Epithelial cell of esophagus (primary cell): ENCODE measurements at places on chromosomes 16 and 17.

GRCh38 chr17:72774236-72774635, 318.3 kb downstream of the SLC39A11 start:
- no peak for DNase-seq

- no peak for DNase-seq
Measured at GRCh38 chr17:58398574-58399266, 18.6 kb downstream of the RNF43 start.

- DNase-seq = peak; percentile 84
Measured at GRCh38 chr16:62853887-62854286, 817.6 kb upstream of the CDH8 start.

DNA sequence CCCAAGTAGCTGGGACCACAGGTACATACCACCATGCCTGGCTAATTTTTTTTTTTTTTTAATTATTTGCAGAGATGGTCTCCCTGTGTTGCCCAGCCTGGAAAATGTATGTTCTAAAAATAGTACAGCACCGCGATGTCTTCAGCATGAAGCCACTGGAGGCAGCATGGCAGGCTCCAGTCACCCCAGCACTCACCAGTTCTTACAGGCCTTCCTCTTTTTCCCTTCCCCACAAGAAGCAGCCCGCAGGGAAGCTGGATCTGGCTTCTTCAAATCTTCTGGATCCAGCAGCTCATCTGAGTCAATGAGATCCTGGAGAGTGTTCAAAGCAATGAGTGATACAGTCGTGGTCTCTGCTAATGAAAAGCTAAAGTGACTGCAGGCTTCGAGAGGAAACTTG, 16.2 kb downstream of the CIAPIN1 start:
- no peak for DNase-seq

DNA sequence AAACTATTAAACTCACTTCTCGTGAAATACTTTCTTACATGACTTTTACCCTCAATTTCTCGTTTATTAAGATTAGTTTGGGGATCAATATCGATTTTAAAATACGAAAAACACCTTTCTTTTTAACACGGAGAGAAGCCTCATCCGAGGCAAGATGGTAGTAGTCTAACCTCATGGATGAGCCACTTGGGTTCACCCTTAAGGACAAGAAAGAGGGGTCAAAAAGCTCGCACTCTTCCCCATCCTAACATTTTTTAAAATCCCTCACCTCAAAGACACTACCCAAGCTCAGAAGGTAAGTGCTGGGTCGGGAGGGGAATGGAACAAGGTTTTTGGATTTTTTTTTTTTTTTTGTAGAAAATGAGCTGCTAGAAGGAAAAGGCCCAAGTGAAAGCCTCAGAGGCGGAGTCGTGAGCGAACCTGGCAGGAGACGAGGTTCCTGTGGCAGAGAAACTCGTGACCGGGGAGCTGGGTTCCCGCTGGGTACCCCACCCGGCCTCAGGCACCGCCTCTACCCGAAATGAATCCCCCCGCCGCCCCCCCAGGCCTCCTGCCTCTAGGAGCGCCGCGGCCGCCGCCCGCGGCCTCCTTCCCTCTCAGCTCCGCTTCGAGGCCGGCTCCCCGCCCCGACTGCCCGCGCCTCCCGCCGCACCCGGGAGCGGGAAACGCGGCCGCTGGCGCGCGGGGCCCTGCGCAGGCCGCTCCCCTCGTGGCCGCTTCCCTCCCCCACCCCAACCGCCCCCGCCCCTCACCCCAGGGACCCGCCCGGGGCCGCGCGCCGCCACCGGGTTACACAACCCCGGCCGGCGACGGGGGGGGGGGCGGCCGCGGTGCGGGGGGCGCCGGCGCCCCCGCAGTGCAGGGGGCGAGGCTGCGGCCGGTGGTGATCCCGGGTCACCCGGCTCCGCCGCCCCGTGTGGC, 1.6 kb downstream of the NUFIP2 start:
- peak; percentile 33 for DNase-seq

DNA sequence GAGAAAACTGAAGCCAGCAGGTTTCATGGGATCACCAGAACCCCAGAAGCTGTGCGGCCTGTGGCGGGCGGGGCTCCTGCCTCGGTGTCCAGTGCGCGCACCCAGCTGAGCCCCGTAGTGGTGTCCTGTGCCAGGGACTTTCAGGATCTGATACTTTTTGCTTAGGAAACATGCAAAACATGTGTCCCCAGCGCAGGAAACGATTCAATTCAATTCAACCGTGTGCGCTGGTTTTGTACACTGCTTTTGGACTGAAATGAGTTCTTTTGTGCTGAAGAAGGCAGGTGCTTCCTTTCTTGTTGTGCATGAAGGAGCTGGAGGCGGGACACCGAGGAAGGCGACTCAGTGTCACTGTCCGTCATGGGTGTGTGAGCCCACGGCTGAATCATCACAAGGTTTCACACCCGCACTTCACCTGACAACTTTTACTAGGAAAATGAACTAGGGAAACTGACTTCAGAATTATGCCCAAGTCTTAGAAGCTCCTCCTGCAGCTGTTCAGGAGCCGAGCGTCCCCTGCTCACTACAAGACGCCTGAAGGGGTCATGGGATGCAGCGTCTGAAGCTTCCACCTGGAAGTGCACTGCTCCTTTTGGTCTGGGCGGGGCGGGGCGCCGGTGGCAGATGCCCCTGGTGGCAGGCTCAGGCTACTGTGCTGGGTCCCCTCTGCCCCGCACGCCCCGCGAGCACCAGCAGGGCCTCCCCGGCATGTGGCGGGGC, 31.4 kb upstream of the ZNF750 start:
- peak; percentile 72 for DNase-seq

GRCh38 chr16:19329932-19330331, 44.4 kb downstream of the CLEC19A start:
- DNase-seq = peak; percentile 34

DNA sequence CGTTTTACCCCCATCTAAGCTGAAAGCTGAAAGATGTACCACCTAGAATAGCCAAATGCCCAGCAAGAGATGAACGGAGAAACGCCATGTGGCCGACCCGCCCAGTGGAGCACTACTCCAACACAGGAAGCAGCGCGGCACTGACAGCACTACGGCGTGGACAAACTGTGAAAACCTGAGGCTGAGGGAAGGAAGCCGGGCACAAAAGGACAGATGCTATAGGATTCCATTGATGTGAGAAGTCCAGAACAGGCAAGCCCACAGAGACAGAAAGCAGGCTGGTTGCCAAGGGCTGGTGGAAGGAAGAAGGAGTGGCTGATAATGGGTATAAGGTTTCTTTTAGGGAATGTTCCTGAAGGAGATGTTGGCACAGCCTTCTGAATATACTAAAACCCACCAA, 29.4 kb upstream of the SLC38A8 start:
- peak; percentile 74 for DNase-seq

DNA sequence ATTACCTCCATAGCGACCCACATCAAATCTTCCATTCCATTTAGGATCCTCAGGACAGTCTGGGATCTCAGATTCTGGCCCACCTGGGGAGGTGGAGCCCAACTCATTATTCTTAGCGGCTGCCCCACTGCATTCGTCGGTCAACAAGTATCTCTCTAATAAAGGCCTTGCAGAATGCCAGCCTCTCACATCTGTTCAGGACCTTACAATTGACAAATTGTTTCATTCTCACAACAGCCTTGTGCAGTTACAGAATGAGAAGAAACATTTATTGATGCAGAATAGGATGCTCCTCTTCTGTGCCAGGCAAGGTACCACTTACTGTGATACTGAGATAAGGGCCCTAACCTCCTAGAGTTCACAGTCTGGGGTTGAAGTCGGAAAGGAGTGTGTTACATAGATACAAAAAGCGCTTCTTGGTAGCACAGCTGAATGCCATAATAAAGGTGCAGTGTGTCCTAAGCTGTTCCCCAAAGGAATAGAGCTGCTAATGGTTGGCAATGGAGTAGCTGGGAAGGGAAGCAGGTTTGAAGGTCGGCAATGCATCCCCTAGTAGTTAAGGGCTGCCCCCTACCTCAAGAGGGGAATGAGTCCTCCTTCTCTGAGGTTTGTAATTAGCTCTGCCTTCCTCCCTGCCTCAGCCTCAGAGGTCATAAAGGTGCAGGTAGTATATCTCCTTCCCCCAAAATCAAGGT, 2.3 kb upstream of the MPP2 start:
- no peak for DNase-seq

DNA sequence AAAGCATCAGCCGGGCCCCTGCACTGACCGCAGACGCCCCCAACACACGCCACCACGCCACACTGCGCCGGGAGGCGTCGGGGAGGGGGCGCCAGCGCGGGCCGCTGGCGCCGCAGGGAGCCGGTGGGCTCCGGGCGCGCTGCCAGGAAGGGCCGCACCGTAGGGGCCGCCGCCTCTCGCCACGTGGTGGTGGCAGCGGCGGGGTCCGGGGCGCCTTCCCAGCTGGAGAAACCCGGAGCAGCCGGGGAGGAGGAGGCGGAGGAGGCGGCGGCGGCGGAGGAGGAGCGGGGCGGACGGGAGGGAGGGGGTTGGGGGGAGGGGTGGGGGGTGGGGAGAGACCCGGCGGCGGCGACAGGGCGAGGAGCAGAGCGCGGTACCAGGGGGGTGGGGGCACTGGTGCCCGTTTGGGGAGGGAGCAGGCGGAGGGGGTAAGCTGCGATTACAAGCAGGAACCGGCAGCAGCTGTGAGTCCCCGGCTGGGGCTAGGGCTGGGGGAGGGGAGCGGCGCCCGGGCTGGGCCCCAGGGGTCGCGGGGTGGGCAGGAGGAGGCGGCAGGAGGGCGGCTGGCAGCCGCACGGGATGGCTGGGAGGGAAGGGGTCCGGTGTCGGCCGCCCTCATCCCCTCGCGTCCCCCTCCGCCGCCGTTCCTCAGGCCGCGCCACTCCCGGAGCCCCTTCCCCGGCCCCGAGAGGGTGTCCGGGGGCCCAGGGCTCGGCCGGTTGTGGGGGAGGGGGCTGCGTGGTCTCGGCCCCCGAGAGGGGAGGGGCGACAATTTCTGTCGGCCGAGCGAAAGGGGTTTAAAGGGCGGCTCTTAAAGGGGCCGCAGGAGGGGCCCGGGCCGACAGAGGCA, at the start of gene TBKBP1:
Gene TBKBP1 (plus strand): TSS at position 431 of the 850 bp plus-strand sequence. CDS start 1,952 bp downstream, outside the sequence.
- no peak for DNase-seq

- DNase-seq = no peak
Measured at GRCh38 chr16:1133271-1133670, 19.6 kb upstream of the CACNA1H start.

DNA sequence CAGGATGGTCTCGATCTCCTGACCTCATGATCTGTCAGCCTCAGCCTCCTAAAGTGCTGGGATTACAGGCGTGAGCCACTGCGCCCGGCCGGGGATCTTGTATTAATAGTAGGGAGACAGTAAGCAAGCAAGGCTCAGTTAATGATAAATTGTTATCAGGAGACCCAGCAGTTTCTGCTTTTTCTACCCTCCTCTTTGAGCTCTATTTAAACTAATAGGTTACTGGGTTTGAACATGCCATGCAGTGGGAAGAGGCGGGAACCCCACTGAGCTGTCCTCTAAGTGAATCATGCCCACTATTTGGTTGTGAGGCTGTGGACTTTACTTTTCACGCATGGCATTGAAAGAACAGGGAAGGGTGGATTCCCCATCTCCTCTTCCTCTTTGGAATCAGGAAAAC, 223.9 kb downstream of the WWOX start:
- DNase-seq = no peak

DNA sequence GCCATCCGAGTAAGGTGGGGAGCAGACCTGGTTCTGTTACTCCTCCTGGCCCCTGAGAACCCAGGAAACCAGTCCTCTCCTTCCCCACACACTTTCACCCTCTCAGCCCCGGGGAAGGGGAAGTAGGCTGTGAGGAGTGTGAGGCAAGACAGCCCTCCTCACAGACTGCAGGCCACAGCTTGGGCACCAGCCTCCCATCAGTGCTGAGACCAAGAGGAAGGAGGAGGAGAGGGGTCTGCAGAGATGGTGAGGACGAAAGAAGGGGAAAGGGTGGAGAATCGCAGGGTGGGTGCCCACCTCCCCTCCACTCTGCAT, 7.0 kb downstream of the G6PC3 start:
- DNase-seq = no peak

- DNase-seq = peak; percentile 91
Measured at GRCh38 chr16:57255686-57256415, 10.8 kb downstream of the ARL2BP start.

DNA sequence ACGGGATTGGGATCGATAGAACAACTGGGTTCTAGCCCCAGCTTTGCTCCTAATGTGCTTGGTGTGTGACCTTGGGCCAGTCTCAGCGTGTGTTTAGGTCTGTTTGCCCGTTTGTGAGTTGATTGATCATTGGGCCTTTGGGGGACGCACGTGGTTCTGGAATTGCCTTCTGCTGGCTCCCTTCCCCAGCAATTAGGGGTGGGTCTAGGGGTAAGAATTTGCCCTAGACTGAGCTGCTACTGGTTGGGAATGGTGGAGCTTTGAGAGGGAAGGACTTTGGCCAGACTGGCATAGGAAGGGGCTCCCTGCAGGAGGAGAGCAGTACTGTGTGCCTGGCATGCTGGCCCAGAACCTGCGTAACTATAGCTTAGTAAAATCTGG, 1.5 kb downstream of the SPNS2 start:
- no peak for DNase-seq

- no peak for DNase-seq
Measured at GRCh38 chr17:10458701-10459100, 10.7 kb downstream of the MYH4 start.

DNA sequence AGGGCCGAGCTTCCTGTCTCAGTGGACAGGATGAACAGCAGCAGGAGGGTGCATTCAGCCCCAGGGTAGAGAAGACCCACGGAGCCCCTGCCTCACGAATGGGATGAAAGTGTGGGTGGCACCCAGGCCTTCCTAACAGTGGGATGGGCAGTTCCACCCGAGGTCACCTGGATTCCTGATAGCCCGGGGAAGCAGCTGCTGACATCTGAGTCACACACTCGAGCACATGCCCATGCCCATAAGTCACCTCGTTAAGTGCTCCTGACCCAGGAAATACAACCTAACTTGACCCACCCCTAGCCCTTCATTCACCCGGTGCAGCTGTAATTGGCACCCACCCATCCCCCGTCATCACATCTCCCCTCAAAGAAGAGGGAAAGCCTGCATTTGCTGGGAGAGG, 85.3 kb upstream of the FOXF1 start:
- no peak for DNase-seq

GRCh38 chr17:69434164-69434579, 19.7 kb downstream of the MAP2K6 start:
- peak; percentile 92 for DNase-seq

- DNase-seq = peak; percentile 52
Measured at GRCh38 chr16:70396246-70396904, 42.5 kb downstream of the ST3GAL2 start.
